PC-3 (cell line): ENCODE measurements at places on chromosomes 6 and 20. TPM values are rescaled to one million over a fixed set of nuclear protein-coding genes. Genes with fewer than 3 reads are reported as not detected.

GRCh38 chr20:59664421-59664941 lies 60.1 kb downstream of the PHACTR3 start:
- no peak for DNase-seq

- no peak for DNase-seq
Measured at GRCh38 chr6:145087034-145087433, 648.3 kb downstream of the EPM2A start.

GRCh38 chr20:58595167-58595566 lies 55.9 kb upstream of the STX16 start:
- DNase-seq = peak; percentile 13

DNA sequence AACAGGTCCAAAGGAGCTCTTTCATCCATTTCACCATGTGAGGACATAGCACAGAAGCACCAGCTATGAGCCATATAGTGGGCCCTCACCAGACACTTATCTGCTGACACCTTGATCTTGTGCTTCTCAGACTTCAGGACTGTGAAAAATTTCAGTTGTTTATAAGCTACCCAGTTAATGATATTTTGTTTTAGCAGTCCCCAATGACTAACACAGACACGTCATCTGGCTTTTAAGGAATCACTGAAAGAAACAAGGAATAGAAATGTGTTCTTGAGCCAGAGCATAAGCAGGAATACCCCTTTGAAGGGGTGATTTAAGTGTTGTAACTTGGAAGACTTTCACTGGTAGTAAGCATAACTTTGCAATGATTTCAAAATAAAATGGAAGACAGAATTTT lies 214.7 kb upstream of the PTCHD4 start:
- no peak for DNase-seq

DNA sequence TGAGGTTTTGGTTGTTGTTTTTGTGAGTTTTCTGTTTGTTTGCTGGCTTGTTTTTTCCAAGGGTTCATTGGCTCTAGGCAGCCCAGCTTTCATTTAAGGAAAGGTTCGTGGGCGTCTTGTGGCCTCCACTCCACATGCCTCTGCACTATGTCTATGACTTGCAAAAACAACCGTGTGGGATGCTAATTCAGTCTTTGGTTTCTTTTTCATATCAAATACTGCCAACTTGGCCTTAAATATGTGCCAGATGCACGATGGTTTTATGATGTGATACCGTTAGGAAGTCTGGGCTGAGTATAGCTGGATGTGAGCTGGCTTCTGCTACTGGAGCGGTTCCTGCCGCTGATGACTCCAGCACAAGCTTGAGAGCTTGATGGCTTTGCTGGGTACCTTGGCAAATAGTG lies 96.3 kb downstream of the BMP2 start:
- DNase-seq = no peak

- no peak for DNase-seq
Measured at GRCh38 chr6:157097255-157097955, 225.9 kb downstream of the TMEM242 start.

EPHA7 gene
- 0.52 and 1.4 TPM in 2 replicates for total RNA-seq

GPX5 gene
- total RNA-seq = not detected in 2 replicates

PSMG4 gene
- total RNA-seq = 51.9 and 63.3 TPM in 2 replicates
